Activated T-cell treated with anti-CD3 and anti-CD28 coated beads for 4 hours (primary cell): ENCODE measurements at places on chromosomes 2 and 18.

DNA sequence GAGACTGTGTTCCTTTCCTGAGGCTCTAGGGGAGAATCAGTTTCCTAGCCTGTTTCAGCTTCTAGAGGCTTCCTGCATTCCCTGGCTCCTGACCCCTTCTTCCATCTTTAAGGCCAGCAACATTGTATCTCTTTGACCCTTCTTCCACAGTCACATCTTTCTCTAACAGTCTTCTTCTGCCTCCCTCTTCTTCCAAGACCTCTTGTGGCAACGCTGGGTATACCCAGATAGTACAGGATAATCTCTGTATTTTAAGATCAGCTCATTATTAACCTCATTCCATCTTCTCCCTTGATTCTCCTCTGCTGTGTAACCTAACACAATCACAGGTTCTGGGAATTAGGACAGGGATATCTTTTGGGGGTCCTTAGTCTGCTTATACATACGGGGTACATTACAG, 8.9 kb upstream of the MYL12A start:
- DNase-seq, result no peak

DNA sequence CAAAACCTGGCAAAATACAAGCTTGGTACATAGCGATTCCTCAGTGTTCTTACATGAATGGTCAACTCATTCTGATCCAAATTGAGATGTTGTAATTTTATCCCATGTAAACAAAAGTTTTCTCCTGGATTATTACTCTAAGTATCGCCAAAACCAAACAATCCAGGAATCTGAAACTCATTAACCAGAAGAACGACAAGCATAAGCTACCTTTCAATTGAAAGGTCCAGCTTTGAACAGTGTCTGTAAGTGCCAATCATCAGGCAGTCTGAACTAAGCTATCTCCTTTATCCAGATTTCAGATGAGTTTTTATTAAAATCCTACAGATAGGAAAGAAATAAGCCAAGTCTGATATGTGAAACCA, 2.4 kb downstream of the MEX3C start:
- DNase-seq, result no peak

GRCh38 chr2:38601463-38602135, 1.1 kb downstream of the HNRNPLL start:
- no peak for DNase-seq

GRCh38 chr2:105777506-105778055, 32.9 kb downstream of the NCK2 start:
- DNase-seq, result no peak

DNA sequence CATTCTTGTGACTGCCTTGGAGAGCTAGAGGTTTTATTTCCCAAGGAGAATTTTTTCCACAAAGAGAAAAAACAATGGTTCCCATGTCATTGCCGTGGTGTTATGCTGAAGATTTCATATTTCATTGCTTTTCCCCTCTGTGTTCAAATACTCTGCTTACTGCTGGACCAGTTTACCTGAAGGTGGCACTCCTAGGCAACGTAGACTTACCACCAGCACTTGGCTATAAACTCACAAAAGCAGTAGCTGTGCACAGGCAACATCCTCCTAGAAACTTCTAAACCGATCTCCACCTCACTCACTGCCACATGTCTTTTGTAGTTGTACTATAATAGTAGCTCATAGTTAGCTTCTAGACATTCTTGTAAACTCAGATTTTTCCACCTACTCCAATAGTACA, 1319.7 kb upstream of the CRIM1 start:
- DNase-seq, result no peak

DNA sequence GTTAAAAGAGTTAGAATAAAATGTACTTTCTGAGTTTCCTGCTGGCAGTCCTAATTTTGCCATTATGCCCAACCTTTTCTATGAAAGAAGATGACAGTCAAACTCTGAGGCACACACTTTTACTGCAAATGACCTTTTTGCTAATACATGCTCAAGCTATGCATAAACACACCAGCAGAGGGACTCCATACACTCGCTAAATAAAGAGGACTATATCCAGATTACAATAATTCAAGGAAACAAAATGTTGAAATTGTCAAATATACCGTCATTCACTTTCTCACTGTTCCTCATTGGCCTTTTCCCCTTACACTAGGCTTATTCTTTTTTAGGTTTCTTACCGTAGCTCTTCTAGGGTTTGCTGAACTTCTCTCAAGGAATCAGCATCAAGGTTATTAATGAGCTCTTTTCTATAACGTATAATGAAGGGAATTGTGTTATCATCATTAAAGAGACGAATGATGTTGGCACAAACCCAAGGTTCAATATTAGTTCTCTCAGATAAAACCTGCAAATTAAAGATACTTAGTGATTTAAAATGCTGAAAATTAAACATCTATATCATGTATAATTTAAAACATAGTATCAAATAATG, 25.7 kb downstream of the SRBD1 start:
- no peak for DNase-seq

DNA sequence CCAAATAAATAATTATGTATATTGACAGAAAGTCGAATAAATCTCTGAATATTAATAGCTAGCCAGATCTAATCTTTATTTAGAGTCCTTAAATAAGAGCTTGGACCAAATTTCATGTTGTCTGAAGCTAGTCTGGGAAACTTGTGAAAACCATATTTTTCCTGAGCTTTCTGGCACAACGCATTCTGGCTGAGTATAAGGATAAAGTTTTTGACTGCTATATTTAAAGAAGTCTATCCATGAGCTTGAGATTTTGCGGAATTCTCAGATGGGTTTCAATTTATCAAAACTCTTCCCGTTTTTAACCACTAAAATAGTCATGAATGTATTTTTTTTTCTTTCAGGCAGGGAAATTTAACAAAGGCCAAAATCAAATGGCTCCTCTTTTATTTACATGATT, 23.8 kb downstream of the FAP start:
- no peak for DNase-seq

- no peak for DNase-seq
Measured at GRCh38 chr2:57962861-57963260, 83.7 kb upstream of the VRK2 start.

- DNase-seq, result no peak
Measured at GRCh38 chr2:28975671-28976070, 5.4 kb upstream of the TOGARAM2 start.

DNA sequence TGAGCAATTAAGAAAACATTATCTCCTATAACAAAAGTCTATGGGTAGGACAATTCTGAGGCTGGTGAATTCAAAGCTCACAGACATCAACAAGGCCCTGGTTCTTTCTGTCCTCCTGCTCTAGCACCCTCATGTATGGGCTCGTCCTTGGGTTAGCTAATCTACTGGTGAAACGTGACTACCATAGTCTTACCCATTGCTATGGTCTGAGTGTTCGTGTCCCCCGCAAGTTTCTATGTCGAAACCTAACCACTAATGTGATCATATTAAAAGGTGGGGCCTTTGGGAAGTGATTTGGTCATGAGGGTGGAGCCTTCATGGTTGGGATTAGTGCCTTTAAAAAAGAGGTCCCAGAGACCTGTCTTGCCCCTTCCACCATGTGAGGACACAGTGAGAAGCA, 564.7 kb downstream of the TNS1 start:
- no peak for DNase-seq

DNA sequence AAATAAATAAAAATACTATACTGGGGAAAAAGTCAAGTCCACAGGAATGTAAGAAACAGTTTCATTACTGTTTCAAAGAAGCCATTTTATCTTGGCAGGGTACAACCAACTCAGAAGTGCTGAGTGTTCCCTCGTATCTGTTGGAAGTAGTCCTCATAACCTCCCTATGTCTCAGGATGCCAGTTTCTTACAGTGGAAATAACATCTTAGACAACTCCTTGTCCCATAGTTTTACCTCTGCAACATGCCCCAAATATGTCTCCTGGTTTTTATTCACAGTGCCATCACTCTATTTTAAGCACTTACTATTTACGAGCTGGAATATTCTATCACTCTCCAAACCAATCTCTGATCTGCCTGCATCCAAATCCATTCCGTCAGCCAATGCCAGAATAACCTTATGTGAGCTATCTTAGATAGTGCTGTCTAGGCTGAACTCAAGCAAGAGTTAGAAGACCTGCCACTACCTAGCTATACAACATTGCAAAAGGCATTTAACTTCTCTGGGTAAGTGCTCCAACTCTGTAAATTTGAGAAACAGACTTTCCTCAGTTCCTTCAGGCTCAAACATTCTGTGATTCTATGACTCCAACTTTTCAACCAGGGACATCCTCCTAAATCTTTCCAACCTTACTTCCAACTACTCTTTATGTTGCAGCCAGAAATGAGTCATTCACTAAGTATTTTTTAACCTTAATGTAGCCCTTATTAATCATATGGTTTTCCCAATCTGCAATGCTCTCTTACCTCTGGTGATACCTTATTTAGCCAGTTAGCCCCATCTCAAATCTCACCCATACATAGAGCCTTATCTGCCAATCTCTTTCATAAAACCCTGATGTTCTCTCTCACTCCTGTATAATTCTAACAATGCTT, 66.7 kb downstream of the RTN4 start:
- no peak for DNase-seq

DNA sequence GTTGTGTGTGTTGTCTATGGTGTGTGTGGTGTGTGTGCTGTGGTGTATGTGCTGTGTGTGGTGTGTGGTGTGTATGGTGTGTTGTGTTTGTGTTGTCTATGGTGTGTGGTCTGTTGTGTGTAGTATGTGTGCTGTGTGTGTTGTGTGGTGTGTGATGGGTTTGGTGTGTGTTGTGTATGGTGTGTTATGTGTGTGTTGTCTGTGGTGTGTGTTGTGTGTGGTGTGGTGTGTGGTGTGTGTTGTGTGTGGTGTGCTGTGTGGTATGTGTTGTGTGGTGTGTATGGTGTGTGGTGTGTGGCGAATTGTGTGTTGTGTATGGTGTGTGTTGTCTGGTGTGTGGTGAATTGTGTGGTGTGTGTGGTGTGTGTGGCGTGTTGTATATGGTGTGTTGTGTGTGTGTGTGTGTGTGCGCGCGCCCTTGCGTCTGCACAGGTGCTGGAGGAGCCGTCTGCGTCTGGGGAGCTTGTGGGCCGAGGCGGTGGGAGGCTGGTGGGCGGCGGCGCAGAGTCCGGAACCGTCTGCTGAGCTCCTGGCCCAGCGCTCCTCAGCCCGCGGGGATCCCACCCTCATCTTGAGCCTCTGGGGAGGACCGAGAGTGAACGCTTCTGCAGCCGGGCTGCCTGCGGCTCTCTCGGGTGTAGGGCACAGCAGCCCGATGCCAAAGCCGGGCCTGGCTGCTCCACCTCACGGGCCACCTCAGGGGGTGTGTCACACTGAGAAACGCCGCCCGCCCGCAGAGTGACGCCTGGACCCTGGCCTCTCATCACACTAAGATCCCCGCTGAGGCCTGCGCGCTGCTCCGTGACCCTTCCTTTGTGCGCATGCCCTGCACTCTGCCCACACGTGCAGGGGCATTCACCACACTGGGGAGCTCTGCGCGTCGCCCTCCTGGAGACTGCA, 8.8 kb upstream of the ADI1 start:
- DNase-seq, result no peak

GRCh38 chr2:189248141-189248540, 68.6 kb upstream of the COL5A2 start:
- DNase-seq, result no peak

- DNase-seq, result no peak
Measured at GRCh38 chr2:6917761-6918421, 679 bp downstream of the RNF144A start.
